ENCODE measurements at places on chromosomes 11 and 22.

DNA sequence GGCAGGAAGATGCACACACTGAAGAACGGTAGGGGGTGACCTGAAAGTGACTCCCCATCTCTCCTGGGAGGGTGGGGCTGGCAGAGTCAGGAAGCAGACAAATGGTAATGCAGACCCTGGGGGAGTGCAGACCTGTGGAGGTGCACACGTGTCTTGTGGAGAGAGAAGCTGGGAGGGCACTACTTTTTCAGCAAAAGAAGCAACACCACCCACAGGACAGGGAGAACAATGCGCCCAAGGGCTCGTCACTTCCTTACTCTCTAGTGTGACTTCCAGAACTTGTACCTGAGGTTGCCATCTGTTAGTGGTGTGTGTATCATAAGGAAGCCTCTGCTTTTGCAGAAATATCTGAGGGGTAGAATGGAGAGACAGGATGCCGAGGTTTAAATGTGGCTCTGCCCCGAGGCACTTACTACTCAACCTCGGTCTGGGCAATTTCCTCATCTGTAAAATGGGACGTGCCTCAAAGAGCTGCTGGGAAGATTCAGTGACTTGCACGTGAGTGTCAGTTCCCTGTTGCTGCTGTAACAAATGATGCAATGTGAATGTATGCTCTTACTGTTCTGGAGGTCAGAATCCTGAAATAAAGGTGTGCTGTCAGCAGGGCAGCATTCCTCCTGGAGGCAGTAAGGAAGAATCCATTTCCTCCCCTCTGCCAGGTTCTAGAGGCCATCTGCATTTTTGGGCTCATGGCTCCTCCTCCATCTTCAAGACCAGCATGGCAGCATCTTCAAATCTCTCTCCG is 323.4 kb downstream of the SHANK2 start:
- DNase-seq, result no peak

GRCh38 chr22:19106886-19107729 is 15.1 kb downstream of the DGCR2 start:
- no peak for DNase-seq

DNA sequence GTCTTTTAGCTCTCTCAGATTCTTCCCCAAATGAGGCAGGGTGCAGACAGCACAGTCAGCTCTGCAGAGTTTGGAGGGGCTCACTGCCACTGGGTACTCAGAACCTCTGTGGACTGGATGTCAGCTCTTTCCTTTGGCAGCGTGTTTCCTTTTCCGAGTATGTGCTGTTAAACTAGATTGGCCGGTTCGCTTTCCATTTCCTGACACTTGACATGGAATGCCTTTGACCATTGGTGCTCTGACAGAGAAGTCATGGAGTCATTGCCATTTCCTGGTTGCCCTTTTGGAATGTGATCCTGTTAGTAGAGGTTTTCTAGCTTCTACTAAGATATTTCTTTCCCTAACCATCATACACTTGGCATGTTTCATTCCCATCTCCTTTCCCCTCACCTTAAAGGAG is 86.7 kb downstream of the SWAP70 start:
- no peak for DNase-seq

GRCh38 chr11:111185266-111185665 is 60.3 kb upstream of the POU2AF2 start:
- no peak for DNase-seq

DNA sequence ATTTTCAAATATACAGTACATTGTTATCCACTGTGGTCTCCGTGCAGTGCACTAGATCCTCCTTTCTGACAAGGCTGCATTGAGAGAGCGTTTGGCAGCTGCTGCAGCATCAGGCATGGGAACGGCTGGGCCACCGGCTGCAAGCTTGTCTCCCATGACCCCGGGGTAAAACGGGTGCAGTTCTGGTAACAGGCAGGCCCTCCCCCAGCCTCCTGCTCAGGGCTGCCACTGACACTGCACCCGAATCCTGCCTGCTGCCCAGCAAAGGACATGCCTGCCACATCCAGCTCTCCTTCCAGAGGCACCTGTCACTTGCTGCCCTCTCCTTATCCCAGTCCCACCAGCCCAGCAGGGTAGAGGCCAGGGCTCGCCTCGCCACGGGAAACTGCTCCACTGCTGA is 124.5 kb upstream of the TMEM45B start:
- DNase-seq, result no peak
